Iris pigment epithelial cell (primary cell): ENCODE measurements at places on chromosomes 11 and 22.

GRCh38 chr11:64285885-64286800 lies 495 bp downstream of the GPR137 start:
- no peak for DNase-seq

DNA sequence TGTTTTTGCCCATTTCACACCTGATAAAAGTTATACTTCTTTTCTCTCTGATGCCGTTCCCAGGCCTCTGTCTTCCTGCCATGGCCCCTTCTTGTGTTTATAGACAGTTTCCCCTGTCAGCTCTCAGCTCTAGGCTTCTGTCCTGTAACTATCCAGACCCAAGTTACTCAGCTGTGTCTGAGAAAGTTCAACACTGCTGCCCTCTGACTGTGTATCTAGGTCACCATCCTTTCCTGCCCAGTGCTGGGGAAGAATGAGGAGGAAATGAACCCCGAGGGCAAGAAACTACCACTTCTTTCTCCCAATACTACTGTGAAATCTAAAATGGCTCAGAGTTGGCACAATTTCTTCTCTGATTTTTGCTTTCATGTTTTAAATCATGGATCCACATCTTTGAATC lies 29.6 kb downstream of the SNX19 start:
- DNase-seq, result no peak

GRCh38 chr11:2205981-2206690 lies 34.5 kb upstream of the TH start:
- no peak for DNase-seq

DNA sequence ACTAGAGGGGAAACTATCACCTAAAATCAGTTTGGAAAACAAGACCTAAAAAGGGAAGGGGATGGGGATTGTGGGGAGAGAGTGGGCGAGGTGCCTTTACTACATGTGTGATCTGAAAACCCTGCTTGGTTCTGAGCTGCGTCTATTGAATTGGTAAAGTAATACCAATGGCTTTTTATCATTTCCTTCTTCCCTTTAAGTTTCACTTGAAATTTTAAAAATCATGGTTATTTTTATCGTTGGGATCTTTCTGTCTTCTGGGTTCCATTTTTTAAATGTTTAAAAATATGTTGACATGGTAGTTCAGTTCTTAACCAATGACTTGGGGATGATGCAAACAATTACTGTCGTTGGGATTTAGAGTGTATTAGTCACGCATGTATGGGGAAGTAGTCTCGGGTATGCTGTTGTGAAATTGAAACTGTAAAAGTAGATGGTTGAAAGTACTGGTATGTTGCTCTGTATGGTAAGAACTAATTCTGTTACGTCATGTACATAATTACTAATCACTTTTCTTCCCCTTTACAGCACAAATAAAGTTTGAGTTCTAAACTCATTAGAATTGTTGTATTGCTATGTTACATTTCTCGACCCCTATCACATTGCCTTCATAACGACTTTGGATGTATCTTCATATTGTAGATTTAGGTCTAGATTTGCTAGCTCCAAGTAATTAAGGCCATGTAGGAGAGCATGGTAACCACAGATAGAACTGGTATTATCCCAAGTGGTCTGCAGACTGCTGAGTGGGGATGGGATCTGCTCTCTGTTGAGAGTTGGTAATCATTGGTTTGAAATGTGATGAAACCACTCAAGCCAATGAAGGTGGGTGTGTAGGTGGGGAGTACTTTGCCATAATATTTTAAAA lies 3.6 kb downstream of the NEAT1 start:
- DNase-seq, result peak; percentile 80

DNA sequence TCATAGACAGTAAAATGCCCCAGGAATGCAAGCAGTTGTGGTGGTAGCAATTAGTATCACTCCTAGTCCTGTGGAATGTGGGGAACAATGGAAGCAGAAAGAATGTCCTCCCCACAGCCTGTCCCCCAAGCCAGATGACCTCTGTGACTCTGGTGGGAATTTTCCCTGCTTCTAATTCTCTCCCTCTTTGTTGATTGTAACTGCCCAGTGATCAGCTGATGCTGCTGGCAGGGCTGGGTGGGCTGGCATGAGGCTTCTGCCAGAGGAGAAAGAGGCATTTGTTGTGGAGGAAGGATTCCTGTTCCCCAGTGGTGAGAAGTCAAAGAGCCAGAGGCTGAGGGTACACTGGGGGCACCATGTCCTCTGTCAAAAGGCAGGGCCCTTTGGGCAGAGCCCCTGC lies 116.7 kb upstream of the NCAM1 start:
- DNase-seq, result no peak

DNA sequence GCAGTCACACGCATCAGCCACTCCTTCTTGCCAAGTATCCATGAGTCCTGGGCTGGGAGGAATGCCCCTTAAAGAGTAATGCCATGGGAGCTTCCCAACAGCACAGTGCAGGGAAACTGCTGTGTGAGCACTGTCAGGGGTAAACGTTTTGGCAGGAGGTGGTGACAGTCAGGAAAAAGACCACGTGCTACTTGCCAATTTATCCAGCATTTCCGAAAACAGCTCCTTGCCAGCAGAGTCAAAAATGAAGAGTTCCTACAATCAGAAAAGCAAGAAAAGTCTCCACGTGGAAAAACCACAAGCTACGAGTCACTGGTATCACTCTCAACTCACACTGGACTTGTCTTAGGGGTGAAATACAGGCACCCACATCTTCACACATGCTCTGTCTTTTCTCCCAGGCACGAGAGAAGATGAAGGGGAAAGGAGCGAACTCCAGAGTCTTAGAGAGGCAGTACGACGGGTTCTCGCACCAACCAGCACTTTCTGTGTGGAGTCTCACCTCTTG lies 9.9 kb downstream of the IFT27 start:
- peak; percentile 26 for DNase-seq

DNA sequence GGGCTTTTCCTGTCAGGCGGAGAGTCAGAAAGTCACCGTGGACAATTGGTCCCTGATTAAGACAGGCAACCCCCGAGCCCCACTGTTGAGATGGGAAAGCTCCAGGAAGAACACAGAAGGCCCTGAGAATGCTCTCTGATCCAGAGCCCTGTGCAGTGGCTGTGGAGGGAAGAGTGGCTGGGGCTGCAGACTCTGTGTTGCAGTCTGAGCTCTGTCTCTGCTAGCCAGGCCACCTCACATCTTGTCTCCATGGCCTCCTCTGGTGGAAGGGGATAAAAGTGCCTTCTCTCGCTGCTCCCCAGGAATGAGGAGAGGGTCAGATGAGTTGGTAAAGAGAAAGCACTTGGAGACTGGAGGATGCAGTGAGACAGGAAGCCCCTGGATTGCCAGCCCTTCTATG lies 141.2 kb downstream of the CEP164 start:
- DNase-seq, result no peak

DNA sequence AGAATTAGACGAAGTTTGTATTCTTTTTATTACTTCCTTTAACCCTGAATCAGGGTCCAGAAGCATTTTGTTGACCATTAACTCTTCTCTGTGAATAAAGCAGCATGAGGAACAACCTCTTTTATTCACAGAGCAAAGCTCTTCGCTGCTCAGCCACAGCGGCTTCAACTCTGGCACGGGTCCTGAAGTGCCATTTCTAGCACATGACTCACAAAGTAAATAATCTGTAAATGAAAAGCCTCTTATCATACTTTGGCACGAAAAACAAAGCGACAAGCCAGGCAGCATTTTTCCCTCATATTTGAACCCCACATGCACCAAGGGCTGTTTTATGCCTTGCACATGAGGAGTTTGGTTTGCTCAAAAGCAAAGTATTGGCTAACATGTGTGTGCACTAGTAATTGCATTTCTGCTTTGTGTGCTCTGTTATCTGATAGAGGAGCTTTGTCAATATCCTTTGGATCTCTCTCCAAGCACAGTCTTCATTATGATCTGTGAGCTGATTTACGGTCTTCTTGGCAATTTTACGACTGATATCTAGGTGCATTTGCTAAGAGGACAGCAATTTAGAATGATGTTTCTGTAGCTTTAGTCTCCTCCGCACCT lies 33.0 kb upstream of the APOBEC3A start:
- peak; percentile 91 for DNase-seq

- DNase-seq, result no peak
These were observed 11.0 kb upstream of the SORL1-AS1 start for GRCh38 chr11:121463689-121464335.

- DNase-seq, result no peak
These were observed 26.4 kb downstream of the OR52K1 start for GRCh38 chr11:4508886-4509285.

GRCh38 chr11:102026217-102026616 lies 21.0 kb upstream of the CFAP300 start:
- no peak for DNase-seq

DNA sequence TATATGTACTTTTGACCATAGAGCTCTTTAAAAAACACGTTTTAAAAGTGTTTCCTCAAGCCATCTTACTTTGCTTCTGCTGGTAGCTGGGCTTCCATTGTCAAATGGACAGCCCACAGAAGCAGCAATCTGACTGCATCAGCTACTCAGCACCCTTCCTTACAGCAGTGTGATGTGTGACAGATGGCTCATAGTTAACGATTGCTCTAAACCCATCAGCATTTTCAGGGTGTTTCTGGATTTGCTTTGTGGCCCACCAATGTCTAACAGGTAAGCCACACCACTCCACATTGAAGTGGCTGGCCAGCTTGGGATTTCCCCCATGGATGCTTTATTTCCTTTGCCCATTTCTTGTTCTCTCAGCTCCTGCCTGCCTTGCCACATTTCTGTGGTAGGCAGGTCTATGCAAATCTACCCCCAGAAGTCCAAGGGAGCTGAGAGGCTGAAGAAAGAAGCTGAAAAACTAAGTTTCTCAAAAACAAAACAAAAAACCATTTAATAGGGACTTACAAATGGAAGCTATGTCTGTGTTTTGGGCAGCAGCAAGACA lies 7.3 kb upstream of the FAR1 start:
- no peak for DNase-seq

DNA sequence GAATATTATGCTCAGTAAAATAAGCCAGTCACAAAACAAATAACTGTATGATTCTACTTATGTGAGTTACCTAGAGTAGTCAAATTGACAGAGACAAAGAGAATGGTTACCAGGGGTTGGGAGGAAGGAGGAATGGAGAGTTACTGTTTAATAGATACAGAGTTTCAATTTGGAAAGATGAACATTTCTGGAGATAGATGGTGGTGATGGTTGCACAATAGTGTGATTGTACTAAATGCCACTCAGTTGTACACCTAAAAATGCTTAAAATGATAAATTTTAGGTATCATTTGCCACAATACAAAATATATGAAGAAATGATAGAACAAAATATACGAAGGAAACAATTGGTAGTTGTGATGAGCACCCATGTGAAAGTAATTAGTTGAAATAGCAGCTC lies 43.4 kb downstream of the PDHX start:
- DNase-seq, result no peak

DNA sequence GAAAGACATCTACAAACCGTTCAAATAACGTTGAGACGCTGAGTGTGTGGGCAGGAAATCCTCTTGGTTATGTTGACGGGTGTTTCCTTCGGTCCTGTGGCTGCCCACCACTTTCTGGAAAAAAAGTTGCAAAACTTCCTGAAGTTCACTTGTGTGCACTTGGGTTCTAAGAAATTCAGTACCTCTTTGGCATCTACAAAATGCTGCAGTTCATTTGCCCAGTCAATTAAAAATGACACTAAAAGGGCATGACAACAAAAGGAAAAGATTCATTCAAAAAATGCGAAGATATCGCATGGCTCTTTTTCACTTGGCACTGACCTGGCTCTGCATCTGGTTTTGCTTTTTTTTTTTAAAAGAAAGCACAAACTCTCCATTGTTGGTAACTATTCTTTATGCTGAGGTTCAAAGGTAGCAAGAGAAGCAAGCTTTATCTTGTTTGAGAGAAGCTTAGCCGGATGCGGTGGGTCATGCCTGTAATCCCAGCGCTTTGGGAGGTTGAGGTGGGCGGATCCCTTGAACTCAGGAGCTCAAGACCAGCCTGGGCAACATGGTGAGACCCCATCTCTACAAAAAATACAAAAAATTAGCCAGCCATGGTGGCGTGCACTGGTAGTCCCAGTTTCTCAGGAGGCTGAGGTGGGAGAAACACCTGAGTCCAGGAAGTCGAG lies 10.6 kb upstream of the XBP1 start:
- no peak for DNase-seq

DNA sequence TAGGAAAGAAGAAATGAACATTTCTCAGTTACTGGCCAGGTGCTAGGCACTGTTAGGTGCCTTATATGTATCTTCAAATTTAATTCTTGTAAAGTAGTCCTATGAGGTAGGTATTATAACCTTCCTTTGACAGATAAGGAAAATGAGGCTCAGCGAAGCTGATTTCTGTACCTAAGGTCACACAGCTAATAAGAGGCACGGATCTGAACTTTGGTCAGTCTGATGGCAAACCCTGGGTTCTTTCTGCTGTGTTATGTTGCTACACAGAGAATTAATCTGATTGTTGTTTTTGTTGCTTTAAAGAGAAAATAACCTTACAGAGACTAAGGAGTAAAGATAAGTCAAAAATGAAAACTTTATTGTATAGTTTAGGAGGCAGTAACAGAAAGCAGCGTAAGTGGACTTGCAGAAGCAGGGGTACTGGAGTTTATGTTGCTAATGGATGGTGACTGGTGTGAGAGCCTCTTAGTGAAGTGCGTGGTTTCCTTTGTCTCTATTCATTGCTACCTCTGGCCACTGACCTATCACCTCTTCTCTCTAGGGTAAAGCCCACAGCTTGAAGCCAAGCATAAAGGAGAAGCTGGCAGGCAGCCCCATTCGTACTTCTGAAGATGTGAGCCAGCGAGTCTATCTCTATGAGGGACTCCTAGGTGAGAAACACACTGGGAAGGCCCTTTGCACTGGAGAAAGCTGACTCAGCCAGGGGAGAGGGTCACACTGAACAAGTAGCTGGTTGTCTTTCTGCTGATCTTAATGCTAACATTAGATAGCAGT lies 38.3 kb downstream of the MADD start:
- DNase-seq, result no peak

DNA sequence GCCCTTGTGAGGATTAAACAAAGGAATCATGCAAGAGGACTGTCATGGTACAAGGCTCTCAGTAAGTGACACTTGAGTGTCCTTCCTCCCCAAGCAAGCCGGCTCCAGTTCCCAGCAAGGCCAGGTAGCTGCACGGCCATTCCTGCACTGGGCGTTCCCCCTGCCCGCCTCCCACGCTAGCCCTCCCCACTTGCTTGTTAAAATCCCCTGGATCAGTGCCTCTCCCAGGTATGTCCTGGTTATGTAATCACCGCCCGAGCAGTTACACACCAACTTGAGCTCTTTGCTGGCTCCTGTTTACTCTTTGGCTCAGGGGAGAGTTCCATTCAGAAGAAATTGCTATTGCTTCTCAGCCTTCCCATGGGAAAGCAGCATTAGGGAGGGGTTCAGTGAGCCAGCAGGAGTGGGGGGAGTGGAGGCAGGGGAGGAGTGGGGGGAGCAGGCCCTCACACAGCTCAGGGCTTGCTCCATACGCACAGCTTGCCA lies 19.4 kb upstream of the MYEOV start:
- no peak for DNase-seq

- DNase-seq, result no peak
These were observed 47.7 kb downstream of the TST start for GRCh38 chr22:36971341-36972125.

GRCh38 chr11:46889251-46889650 lies 29.1 kb downstream of the LRP4 start:
- no peak for DNase-seq

- DNase-seq, result peak; percentile 77
These were observed 15.8 kb downstream of the CYB5R2 start for GRCh38 chr11:7657306-7658025.

GRCh38 chr11:119282495-119282894 lies 34.4 kb downstream of the MCAM start:
- DNase-seq, result no peak

GRCh38 chr11:45181889-45182550 lies 35.6 kb downstream of the PRDM11 start:
- DNase-seq, result no peak
